ENCODE measurements at places on chromosomes 12 and 14.

DNA sequence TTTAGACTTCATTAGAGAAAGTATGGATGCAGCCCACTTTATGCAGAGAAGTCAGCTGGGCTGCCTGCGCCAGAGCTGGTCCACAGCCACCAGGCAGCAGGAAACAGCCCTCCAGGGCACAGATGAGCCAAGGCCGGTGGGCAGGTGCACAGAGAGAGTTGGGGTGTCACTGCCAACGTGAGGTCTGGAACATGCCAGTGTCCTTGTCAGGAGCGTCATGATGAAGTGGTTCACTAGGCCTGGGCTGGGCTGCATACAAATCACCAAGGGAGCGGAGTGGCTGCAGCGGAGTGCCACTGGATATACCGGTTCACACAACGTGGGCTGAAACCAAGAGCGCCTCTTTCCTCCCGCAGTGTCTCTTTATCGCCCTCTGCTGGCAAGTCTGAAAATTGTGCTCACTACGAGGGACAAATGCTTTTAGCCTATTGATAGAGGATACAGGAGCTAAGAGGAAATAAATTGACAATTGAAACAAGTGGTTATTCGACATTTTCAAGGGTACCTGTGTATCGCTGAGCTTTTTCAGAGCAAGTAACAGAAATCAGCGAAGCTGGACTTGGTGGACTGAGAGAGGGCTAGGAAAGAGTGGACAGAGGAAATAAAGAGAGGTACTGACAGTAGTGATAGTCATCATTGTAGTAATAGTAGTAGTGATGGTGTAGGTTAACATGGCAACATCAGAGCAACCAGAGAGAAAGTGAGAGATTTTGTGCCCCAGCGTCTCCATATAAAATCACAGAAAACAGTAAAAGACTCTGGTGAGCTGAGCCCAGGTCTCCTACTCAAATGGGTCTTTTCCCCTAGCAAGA is 52.0 kb upstream of the ITPR2 start:
- peak; percentile 73 for DNase-seq

GRCh38 chr14:68628605-68629310 is 164.1 kb downstream of the ZFP36L1 start:
- DNase-seq = no peak

- DNase-seq = no peak
Observed at GRCh38 chr14:83478741-83479140, 1945.1 kb upstream of the SEL1L start.

DNA sequence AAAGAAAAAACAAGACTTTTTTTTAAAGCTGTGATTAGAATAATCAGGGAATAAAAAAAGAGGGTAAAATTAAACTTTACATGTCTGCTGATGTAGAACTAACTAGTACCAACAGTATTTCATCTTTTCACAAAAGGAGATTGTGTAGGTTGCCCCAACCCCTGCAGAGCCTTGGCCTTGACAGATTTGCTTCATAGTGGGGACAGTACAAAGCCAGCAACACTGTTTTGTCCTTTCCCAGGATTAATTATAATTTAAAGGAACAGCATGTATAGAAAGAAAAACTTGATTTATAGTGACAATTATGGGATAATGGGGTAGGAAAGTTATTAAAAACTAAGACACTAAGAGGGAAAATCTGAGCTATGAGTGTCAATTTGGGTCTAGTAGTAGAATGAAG is 604.0 kb downstream of the GALC start:
- no peak for DNase-seq

DNA sequence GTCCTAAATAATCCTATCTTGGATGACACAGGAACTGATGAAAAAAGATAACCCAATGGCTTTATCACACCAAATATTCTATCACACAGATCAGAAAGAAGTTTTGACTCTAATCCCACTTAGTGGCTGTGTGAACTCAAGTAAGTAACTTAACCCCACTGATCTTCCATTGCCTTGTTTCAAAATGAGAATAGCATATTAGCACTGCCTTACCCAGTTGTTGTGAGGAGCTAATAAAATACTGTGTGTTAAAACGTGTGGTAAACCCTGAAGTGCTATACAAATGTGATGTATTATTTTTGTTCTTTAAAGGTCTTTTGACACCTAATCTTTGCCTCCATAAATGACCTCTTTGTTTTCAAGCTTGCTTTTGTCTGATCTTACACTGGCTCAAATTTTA is 60.9 kb upstream of the ARID2 start:
- no peak for DNase-seq

Measured in T follicular helper cell (primary cell).